ENCODE measurements at places on chromosomes 1 and 21.

- no peak for DNase-seq
These were observed 172.4 kb downstream of the NFIA start for GRCh38 chr1:61254634-61255357.

DNA sequence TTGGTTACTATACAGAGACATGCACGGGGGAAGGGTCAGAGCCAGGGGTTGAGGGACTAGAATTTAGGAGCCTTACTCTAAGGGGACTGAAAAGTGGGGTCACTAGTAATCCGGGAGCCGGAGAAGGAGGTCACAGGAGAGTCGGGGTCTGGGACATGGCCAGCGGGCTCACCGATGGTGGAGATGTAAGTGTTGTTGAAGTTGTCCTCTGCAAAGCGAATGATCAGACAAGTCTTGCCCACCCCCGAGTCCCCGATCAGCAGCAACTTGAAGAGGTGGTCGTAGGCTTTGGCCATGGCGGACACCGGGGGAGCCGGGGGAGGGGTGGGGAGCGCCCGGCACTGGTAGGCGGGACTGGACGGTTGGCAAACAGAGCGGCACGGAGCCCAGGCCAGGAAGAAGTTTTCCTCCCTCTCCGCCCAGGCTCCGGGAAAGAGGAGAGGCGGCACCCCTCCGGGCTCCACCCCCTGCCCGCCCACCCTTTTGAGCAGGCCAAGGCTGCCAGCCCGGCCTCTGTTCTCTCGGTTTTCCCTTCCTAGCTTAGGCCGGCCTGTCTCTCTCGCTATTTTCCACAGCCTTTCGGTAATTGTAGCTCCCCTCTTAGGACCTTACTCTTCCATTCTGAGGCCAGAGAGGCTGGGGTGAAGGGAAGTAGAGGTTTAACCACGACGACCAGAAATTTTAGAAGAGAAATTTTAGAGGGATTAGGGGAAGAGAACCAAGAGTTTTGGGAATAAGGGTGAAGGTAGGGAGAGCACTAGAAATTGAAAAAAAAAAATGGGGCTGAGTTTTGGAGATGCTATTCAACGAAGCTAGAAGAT, at the start of gene RAB13:
Gene RAB13 (minus strand): TSS at position 399 of the 821 bp plus-strand sequence. CDS start 103 bp downstream, at position 296.
- DNase-seq = peak; percentile 72

DNA sequence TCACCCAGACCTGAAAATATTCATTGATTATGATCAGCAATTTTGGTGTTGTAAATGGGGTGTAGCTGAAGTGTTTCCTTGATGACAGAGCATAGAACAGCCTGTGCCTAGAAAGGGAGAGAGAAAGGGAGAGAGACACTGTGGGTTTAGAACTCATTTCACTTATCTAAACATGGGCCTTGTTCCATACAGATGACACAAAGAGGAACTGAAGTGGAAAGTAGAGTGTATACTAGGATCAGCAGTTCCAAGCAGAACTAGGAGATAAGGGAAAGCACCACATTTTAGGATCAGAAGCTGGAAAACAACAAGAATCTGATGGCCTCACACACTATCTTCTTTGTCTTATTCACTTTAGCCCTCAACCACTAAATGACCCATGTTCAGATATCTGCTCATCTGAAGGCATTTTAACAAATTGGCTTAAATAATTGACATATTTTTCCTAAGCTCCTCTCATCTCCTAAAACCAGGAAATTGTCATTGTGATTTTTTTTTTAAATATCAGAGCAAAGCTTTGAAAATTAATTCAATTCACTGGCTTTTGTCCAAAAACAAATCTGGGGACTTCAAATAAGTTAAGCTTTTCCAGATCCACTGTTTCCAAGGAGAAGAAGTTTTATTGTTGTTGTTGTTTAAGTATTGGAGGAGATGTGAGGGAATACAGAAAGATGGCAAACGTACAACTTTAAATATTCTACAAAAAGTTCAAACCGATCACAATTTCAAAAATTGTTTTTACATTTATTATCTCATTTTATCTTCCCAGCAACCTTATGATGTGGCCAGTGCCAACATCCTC, 103.8 kb downstream of the LYPLAL1 start:
- no peak for DNase-seq

DNA sequence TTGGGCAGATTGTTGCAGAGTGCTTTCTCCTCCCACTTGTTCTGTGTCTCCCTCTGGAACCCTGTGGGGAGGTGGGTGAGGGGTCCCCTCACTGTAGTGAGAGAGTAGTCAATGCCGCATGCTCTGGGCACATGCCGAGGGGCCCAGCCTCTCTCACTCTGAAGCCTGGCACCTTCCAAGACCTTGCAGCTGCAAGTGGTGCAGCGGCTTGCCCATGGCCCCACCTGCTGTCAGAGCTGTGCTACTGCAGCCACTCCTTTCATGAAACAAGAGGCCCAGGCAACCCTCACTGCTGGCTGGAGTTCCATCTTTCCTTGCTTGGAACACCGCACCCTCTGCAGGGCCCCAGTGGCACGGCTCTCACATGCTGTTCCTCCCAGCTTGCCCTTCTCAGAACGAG, 58.4 kb upstream of the COL6A1 start:
- DNase-seq = peak; percentile 72

DNA sequence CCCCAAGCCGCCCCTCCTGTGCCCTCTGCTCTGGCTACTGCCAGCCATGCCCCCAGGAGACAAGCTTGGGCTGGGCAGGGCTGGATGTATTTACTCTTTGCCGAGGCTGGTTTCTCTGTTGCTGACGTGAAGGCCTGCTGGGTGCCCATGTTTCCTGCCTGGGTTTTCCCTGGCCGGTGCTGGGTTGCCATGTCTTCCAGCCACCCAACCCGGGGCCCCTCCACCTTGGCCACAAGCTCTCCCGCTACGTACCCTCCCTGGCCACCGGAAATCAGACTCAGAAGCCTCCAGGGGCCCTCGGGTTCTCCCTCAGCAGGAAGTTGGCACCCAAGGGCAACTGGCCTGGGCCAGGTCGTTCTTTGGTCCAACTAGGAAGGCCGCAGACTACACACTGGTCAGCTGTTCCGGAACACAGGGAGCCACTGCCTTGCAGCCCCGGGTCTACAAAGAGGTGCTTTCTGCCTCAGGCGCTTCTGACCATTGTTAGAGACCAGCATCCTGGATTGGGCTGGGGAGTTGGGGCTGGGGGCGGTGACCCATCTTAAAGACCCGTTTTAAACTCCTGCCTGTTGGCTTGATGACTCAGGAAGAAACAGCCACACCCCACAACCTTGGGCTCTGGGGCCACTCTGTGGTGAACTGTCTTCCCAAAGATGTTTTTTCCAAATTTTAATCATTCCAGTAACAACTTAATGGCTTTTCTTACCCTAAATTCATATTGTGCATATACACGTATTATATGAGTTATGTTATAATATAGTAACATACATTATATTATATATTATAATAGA, 71.2 kb upstream of the RUNX3 start:
- no peak for DNase-seq

GRCh38 chr1:208039536-208040332, 128.8 kb upstream of the CD34 start:
- no peak for DNase-seq

DNA sequence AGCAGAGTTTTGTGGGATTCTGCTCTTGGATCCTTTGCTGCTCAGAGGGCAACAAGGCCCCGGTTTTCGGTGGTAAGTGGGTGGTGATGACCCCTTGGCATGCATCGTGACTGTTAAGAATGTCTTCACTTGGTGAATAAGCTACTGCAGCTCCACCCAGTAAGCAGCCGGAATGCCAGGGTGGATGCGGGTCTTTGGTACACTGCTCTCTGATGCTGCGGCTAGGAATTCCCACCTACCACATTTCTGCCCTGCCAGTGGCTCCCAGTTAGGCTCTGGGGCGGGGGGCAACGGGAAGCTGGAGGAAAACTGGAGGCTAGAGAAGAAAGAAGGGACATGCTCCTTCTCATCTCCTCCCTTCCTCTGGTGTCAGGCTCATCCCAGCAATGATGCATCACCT, 180.4 kb upstream of the GALNT2 start:
- DNase-seq = no peak

DNA sequence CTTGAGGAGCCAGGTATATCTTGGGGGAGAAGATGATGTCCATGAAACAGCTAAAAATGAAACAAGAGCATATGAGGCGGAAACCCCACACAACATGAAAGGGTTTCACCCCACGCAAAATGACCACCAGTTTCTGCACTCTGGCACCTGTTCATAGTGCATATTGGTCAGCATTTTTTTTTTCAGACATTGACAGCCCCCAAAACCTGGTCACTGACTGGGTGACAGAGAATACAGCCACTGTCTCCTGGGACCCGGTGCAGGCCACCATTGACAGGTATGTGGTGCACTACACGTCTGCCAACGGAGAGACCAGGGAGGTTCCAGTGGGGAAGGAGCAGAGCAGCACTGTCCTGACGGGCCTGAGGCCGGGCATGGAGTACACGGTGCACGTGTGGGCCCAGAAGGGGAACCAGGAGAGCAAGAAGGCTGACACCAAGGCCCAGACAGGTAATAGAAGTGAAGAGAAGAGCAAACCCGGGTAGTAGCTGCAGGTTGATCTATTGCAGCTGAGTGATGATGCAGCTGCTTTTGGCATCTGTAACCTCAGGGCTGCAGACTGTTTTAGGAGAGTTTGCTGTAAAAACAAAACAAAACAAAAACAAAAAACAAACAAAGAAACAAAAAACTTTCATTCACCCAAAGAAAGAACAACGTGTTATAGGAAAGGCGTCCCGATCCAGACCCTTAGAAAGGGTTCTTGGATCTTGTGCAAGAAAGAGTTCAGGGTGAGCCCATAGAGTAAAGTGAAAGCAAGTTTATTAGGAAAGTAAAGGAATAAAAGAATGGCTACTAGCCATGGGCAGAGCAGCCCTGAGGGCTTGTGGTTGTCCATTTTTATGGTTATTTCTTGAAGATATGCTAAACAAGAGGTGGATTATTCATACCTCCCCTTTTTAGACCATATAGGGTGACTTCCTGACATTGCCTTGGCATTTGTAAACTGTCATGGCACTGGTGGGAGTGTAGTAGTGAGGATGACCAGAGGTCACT, 51.0 kb downstream of the TNN start:
- DNase-seq = no peak

DNA sequence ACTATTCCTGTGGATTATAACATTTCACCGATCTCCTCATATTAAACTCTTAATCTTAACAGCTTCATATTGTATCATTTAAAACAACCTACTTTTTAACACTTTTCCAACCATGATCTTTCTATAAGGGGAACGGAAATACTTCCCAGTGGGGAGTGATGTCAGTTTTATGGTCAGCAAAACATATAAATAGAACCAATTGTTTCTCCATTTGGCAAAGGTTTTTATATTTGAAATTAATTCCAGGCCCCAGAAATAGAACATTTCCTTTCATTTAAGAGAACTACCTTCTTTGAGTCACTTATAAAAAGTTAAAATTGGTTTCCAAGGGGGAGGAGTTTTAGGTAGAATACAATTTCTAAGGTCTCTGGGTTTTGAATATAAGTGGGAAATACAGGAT, 189.6 kb downstream of the TGFBR3 start:
- DNase-seq = no peak

GRCh38 chr1:109290998-109291397, 8.1 kb upstream of the PSRC1 start:
- DNase-seq = no peak

DNA sequence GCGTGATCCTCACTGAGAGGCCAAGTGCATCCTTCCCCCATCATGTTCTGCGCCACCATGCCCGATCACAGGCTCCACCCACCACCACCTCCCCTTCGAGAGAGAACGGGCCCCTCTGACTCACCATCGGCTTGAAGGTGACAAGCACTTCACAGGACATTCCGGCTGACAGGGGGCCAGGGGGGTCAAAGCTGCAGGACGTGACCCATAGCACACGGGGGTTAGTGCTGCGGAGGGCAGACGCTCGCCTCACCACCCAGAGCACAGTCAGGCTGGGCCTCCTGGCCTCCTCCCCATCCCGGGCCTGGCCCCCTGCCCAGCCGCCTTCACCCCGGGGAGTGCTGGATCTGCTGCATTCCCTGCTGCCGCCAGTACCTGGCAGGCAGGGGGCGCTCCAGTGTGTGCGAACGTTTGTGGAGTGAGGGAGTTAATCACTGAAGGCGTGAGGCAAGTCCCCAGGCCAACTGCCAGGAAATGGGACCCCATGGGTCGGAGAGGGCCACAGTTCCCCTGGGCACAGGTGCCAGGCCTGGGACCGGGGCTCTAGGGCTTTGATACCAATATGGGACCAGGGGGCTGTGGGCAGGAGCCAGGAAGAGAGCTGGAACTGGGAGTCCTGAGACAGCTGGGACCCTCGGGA, 40.9 kb upstream of the TMEM52 start:
- DNase-seq = peak; percentile 21

DNA sequence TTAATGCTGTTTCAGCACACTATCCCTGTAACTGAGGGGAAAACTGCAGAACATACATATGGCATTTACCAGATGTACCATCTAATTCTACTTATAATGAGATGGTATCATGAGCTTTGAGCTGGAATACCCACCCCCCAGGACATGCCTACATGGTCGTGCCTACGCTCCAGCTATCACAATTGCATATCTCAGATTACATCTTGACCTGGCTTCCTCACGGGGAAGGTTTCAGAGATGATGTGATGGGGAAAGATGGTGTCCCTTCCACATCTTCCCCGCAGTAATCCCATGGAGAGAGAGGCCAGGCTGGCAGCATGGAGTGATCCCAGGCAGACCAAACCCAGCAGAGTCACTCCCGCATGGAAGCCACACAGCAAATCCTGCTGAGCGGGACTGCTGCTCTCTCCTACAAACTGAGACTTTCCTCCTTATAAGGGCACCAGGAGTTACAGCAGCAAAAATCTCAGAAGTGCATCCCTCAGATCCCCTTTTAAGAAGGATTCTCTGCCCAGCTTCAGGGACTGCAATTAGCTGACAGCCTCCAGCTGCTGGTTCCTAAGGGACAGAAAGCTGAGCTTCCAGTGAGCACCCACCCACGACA, 67.1 kb downstream of the KCNH1 start:
- DNase-seq = no peak

DNA sequence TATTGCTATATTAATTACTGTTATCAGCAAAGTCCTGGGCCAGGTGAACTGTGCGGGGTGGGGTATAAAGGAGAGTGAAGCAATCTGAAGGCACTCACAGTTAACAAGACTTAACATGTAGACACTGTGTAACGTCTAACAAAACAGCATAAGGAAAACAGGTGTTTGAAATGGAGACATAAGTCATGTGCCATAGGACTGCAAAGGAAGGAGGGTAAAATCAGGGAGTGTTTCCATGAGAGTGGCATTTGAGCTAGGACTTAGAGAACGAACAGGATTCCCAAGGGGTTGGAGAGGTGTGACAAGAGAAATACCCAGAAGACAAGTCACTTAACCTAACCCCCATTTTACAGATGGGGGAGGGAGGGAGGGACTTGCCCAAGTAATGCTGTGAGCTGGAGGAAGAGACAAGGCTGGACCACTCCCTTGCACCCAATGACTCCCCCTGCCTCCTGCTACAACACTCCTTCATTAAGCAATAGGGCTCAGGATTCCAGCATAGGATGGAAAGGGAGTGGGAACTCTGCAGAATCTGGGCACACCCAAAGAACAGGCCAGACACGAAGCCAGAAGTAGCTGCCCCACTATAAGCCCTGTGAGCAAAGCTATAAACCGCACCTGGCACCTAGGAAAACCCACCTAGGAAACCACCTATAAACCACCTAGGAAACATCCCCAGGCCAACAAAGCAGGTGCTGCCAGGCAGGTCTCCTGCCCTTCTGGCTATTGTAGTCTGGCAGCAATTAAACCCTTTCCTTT, 6.6 kb downstream of the PEF1 start:
- DNase-seq = no peak

Measured in putamen (tissue), 1 donor.